ENCODE measurements at places on chromosomes 6 and 20.

DNA sequence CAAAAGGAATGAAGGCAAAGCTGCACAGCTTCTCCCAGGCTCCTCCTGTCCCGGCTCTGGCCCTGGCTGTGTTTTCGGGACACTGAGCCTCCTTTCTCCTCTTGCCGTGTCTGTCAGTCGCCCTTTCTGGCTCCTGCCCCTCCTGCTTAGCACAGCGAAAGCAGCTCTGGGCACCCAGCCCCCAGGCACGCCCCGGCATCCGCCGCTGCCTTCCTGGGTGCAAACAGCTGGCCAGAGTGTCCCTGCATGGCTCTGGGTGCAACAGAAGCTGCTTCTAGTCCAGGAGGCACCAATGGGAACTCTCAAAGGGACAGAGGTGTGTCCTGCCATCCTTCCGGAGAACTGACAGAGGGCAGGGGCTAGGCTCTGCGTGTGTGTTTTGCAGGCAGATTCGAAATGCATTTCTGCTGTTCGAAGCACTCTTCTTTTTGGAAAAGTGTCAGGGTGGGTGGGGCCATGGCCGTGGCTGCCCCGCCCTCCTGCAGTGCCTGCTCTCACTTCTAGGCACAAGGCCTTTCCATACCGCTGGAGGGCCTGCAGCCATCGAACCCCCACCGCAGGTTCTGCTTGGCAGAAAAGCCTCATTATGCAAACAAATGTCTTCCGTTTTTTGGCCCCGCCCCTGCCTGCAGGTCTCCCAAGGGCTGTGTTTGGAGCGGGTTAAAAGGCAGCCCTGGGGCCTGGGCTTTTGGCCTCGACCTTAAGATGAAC, 15.5 kb downstream of the COL9A3 start:
- no peak for DNase-seq

GRCh38 chr6:6783721-6784120, 195.2 kb downstream of the LY86 start:
- DNase-seq, result no peak

GRCh38 chr6:159098636-159099106, 53.9 kb upstream of the TAGAP start:
- DNase-seq, result peak; percentile 57

DNA sequence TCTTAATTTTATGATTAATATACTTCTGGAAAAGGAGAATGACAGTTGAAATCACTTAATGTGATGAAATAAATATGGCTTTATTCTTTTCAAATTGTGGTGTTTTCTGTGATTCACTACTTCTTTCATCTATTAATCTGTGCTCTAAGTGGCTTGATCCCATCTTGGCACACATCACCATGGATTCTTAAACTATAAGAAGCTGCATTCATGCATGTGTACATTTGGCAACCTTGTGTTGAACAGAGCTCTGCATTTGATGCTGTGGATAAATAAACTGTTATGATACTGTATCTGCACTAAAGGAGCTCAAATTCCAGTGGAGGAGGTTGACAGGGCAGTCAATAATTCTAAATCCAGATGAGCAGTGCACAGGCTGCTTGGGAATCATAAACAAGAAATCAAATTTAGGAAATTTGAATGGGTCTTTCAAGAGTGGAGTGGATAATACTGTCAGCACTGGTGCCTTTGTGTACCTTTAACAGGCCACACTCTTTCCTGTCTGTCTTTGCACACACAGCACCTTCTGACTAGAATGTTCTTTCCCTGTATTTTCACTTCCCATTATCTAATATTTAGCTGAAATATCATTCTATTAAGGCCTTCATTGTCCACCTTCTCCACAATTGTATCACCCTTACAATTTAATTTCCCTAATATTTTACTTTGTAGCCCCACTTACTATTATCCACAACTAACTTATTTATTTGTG, 252.9 kb downstream of the GRM1 start:
- no peak for DNase-seq

DNA sequence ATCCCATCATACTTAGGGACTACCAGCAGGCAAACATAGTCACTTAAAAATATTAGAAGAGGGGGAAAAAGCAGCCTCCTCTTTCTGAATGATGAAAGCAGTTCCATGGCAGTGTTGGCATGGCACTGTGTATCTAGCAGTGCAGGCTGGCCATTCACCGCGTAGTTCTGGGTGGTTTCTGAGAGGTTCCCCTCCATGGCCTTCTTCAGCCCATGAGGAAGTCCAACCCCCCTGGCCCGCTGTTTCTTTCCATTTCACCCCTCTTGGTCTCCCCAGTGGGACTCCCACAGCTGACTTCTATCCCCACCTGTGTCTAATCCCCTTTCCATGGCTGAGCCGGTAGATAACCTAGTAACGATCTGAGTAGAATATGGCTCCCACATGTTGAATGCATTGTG, 17.0 kb downstream of the PPARD start:
- DNase-seq, result no peak

- DNase-seq, result no peak
Observed at GRCh38 chr6:129317931-129318820, 391.8 kb downstream of the ARHGAP18 start.

DNA sequence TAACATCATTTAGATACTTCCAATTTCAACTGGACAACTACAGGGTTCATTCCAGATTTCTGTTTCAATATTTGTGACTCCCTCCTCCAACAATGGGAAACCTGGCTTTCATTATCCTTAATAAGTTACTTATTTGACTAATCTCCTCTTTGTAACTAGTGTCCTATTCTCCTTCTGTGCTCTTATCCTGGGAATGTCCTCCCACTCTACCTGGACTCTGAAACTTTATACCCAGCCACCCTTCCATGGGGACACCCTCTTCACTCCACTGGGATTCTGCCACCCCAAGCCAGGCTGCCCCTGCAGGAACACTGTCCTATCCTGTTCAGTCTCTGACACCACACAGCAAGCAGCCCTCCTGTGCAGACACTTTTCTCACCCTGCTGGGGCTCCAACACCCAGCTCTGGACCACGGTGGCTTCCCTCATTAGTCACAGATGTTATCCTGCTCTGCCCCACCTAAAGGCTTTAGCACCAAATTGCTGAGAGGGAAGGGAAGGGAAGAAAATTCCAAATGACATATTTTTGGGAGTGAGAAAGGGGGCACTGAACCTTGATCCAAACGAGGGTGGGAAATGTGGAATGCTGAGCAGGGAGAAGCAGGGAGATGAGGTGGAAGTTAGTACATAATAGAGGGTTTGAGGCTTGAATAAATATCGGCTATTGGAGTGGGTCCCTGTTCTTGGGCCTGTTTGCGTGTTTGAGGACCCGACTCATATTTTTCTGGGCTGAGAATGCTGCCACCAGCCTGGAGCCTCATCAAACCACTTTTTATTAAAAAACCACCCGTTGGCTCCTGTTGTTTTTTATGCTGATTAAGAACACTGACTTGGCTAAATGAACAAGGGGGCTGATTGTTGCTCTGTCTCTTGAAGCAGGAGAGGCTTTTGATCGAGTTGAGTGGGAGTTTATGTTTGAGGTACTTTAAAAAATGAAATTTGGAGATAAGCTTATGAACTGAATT, 54.0 kb upstream of the AKIRIN2 start:
- DNase-seq, result no peak

- DNase-seq, result no peak
Observed at GRCh38 chr6:86722131-86722530, 215.2 kb upstream of the HTR1E start.
